Activated CD8-positive, alpha-beta T cell treated with anti-CD3 and anti-CD28 coated beads, Interleukin-2, amount 10 ng/mL, durations not matched to agents 7 days and 5 days (primary cell): ENCODE measurements at places on chromosomes 6 and 20. TPM values are rescaled to one million over a fixed set of nuclear protein-coding genes. Genes with fewer than 3 reads are reported as not detected.

The ARFGEF3 gene
- 0.05 TPM for total RNA-seq

The HRH3 gene
- not detected for total RNA-seq

The NRN1 gene
- 15.3 TPM for total RNA-seq

The RIN2 gene
- not detected for total RNA-seq

The GINS1 gene
- 41.6 TPM for total RNA-seq

The SNAP25 gene
- not detected for total RNA-seq

The ANKEF1 gene
- total RNA-seq, result 3.9 TPM

The HLA-DRB1 gene
- 46.0 TPM for total RNA-seq

The TAF8 gene
- total RNA-seq, result 44.1 TPM

The PPT2 gene
- total RNA-seq, result 15.4 TPM

The SPDEF gene
- 0.13 TPM for total RNA-seq

The CYB5R4 gene
- 30.8 TPM for total RNA-seq

The TMEM14A gene
- 21.5 TPM for total RNA-seq

The WFDC5 gene
- total RNA-seq, result not detected

The NR2E1 gene
- not detected for total RNA-seq

The LPIN3 gene
- 0.91 TPM for total RNA-seq

The PROKR2 gene
- not detected for total RNA-seq

The SEMG2 gene
- total RNA-seq, result not detected

The CDSN gene
- total RNA-seq, result not detected

The PRND gene
- not detected for total RNA-seq

The BANF2 gene
- total RNA-seq, result not detected

The EBF4 gene
- total RNA-seq, result not detected

The LPA gene
- total RNA-seq, result not detected

The PHACTR2 gene
- total RNA-seq, result 23.1 TPM

The HLA-DRB5 gene
- total RNA-seq, result 16.9 TPM

The RSPO4 gene
- total RNA-seq, result not detected

The FAM83B gene
- not detected for total RNA-seq

The TBXT gene
- not detected for total RNA-seq

The CST2 gene
- total RNA-seq, result not detected

The PRL gene
- total RNA-seq, result not detected

The SYCP2L gene
- total RNA-seq, result not detected

The FOXO3 gene
- total RNA-seq, result 12.2 TPM

The SLC2A4RG gene
- 97.2 TPM for total RNA-seq

The MRPS26 gene
- total RNA-seq, result 38.9 TPM

The MTFR2 gene
- total RNA-seq, result 27.9 TPM

The TAPBP gene
- total RNA-seq, result 252 TPM

The PCK1 gene
- not detected for total RNA-seq

The SPINT3 gene
- total RNA-seq, result not detected

The ARMH2 gene
- 0.97 TPM for total RNA-seq

The SEMG1 gene
- total RNA-seq, result not detected

The BCLAF1 gene
- 126 TPM for total RNA-seq

The ENPP5 gene
- not detected for total RNA-seq

The HLA-DOA gene
- 4.2 TPM for total RNA-seq

The KIF25 gene
- total RNA-seq, result not detected

The CTCFL gene
- not detected for total RNA-seq

The KCNQ5 gene
- total RNA-seq, result 11.8 TPM
